Astrocyte (in vitro differentiated cells and primary cell): ENCODE measurements at places on chromosomes 7 and 10. TPM values are rescaled to one million over a fixed set of nuclear protein-coding genes. Genes with fewer than 3 reads are reported as not detected.

GRCh38 chr7:150756858-150757257 is 19.6 kb downstream of the GIMAP5 start:
- no peak for DNase-seq

GRCh38 chr7:27144781-27145164 is 1.3 kb upstream of the HOXA5 start:
- DNase-seq = no peak

DNA sequence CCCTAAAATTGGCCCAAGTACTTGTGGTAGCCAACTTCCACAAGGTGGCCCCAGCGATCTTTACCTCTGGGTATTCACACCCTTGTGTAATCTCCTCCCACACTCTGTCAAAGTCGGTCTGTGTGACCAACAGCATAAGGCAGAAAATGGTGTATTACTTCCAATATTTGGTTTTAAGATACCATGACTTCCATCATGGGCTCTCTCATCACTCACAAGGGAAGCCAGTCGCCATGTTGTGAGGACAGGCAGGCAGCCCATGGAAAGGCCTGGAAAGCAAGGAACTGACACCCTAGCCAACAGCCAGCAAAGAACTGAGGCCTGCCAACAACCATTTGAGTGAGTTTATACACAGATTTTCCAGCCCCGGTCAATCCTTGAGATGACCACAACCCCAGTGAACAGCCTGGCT is 91.0 kb upstream of the KMT2E start:
- DNase-seq = peak; percentile 73

DNA sequence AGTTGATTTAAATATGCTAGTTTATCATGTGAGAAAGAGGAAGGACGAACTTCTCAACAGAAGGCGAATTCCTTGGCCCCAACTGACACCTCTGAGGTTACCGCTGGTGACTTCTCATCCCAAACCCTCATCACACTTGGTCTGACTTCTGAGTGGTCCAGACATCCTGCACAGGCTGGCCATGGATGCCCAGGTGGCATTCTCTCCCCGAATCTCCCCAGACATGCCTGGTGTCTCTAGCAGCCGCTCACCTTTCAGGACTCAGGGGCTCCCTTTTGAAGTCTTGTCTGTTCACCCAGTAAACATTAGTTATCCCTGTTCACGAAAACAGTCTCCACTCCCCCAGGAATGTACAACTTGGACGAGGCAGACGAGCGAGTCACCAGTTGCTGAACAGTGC is 157.7 kb downstream of the ADARB2 start:
- DNase-seq = no peak

TRPV5 gene
- not detected in 2 replicates for total RNA-seq
